CD4-positive, alpha-beta memory T cell (primary cell): ENCODE measurements at places on chromosomes 4 and X. TPM values are rescaled to one million over a fixed set of nuclear protein-coding genes. Genes with fewer than 3 reads are reported as not detected.

The CCDC158 gene
- total RNA-seq, result not detected

The RNF128 gene
- total RNA-seq, result not detected

The BBS7 gene
- 10.1 TPM for total RNA-seq

The FDCSP gene
- total RNA-seq, result not detected

The NPNT gene
- total RNA-seq, result not detected

The HOPX gene
- 16.9 TPM for total RNA-seq

The SPP1 gene
- total RNA-seq, result 19.9 TPM

The FHDC1 gene
- total RNA-seq, result 0.11 TPM

The RTL3 gene
- not detected for total RNA-seq

The RAB39B gene
- total RNA-seq, result 16.5 TPM

The ZMAT1 gene
- 39.1 TPM for total RNA-seq

The RAB40A gene
- total RNA-seq, result 0.11 TPM

The CDKL2 gene
- total RNA-seq, result 0.35 TPM

The HSFX3 gene
- total RNA-seq, result not detected

The TEX11 gene
- not detected for total RNA-seq

The MTMR8 gene
- total RNA-seq, result 8.3 TPM

DNA sequence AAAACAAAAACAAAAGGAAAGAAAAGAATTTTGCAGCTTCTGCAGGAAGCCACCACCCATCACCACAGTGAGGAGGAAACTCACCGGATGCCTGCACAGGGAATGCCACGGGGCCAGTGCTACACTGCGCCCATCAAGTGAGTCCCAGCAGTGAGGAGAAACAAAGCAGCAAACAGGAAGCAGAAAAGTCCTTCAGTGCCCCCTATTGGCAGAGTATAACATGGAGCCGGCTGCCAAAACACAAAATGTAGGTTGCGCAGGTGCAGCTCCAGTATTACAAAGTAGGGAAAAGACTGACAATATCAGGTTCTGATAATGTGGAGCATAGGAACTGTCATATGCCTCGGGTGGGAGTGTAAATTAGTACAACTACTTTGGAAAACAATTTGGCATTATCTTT lies 23.3 kb upstream of the SCML2 start:
- DNase-seq, result peak; percentile 28
- H3K27ac ChIP-seq, result no peak overlapping the region
- H3K4me1 ChIP-seq, result no peaks in the 10 kb centered on the region
- no peak overlapping the region for H3K4me3 ChIP-seq
- H3K36me3 ChIP-seq, result no peaks in the 10 kb centered on the region

GRCh38 chrX:22686138-22686541 lies 313.6 kb upstream of the DDX53 start:
- no peaks in the 10 kb centered on the region for H3K36me3 ChIP-seq
- H3K4me1 ChIP-seq, result no peaks in the 10 kb centered on the region
- no peaks in the 10 kb centered on the region for H3K27me3 ChIP-seq
- H3K27ac ChIP-seq, result no peak overlapping the region
- H3K4me3 ChIP-seq, result no peak overlapping the region
- no peak for DNase-seq

DNA sequence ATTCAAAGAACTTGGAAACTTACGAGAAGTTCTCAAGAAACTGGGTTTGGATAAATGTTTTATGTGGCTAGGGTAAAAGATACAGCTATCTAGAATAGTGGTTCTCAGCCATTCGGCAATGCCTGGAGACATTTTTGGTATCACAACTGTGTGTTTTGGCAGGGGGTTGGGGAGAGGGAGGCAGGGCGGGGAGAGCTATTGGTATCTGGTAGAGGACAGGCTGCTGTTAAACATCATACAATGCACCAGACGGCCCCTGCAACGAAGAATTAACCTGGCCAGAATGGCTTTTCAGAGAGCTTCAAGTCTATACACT lies 50.8 kb upstream of the MND1 start:
- H3K27me3 ChIP-seq, result no peaks in the 10 kb centered on the region
- H3K36me3 ChIP-seq, result no peaks in the 10 kb centered on the region
- no peaks in the 10 kb centered on the region for H3K4me1 ChIP-seq
- DNase-seq, result no peak
- H3K27ac ChIP-seq, result no peak overlapping the region

- H3K4me1 ChIP-seq, result no peaks in the 10 kb centered on the region
- no peak for DNase-seq
- H3K27me3 ChIP-seq, result no peaks in the 10 kb centered on the region
- no peak overlapping the region for H3K4me3 ChIP-seq
- no peak overlapping the region for H3K27ac ChIP-seq
These were observed 99.7 kb downstream of the TLL1 start for GRCh38 chr4:165972747-165973146.

- no peaks in the 10 kb centered on the region for H3K4me1 ChIP-seq
- H3K27me3 ChIP-seq, result no peaks in the 10 kb centered on the region
- no peak overlapping the region for H3K27ac ChIP-seq
These were observed 100.2 kb upstream of the MED14 start for GRCh38 chrX:40835526-40835925.

DNA sequence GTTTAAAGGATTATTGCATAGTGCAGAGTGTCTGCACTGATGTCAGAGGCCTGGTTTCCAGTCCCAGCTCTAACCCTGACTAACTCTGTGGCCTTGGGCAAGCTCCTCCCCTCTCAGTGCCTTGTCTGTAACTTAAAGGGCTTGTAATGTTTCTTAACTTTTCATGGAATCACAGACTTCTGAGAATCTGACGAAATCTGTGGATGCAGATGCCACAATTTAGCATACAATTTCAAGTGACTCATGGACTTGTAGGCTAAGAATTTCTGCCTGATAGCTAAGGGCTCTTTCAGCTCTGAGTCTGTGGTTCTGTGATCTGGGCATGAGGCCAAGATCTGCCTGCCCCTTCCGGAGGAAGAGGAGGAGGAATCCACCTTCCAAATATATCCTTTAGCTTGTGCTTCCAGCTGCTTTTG lies 236.9 kb downstream of the AR start:
- H3K36me3 ChIP-seq, result no peaks in the 10 kb centered on the region
- no peaks in the 10 kb centered on the region for H3K27me3 ChIP-seq
- H3K27ac ChIP-seq, result no peak overlapping the region
- no peaks in the 10 kb centered on the region for H3K4me1 ChIP-seq
- DNase-seq, result no peak

- H3K4me1 ChIP-seq, result no peaks in the 10 kb centered on the region
- no peaks in the 10 kb centered on the region for H3K36me3 ChIP-seq
- H3K27me3 ChIP-seq, result no peaks in the 10 kb centered on the region
- no peak overlapping the region for H3K27ac ChIP-seq
These were observed 379.1 kb downstream of the RAPGEF2 start for GRCh38 chr4:159481936-159482335.

DNA sequence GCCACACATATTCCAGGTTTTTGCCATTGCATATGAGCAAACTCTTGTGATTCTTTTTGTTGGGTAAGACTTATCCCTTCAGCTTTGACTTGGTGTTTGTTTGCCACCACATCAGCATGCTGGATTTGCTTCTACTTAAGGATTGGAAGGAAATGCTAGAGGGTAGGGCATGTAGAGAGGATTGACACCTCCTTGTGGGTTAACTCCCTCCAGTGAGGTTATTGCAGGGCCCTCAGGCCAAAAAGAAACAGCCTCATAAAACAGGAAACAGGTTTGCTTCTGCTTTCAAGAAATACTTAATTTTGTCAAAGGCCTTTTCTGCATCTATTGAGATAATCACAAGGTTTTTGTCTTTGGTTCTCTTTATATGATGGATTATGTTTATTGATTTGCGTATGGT lies 15.2 kb upstream of the INPP4B start:
- H3K4me1 ChIP-seq, result no peaks in the 10 kb centered on the region
- H3K36me3 ChIP-seq, result no peaks in the 10 kb centered on the region
- no peak for DNase-seq
- H3K4me3 ChIP-seq, result no peak overlapping the region
- H3K27me3 ChIP-seq, result peaks cover under 1% of the 10 kb centered on the region

DNA sequence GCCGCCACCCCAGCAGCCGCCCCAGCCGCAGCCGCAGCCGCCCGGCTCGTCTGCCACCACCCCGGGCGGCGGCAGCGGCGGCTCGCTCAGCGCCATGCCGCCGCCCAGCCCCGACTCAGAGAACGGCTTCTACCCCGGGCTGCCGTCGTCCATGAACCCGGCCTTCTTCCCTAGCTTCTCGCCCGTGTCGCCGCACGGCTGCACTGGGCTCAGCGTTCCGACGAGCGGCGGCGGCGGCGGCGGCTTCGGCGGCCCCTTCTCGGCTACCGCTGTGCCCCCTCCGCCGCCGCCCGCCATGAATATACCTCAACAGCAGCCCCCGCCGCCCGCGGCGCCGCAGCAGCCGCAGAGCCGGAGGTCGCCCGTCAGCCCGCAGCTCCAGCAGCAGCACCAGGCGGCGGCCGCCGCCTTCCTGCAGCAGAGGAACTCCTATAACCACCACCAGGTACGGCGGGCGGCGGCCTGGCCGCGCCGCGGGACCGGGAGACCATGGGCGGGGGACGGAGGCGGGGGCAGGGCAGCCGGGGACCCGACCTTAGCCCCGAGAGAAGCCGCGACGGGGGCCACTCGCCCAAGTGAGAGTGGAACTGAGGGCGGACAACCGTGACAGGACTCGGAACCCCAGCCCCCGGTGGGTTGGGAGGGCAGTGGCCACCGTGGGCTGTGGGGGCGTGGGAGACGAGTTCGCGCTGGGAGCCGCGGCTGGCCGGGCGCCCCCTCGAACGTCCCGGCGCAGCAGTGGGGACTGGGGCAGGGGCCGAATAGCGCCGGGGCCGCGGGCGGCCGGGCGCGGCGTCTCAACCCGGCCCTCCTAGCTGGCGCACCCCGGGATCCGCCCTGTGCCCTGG lies 1.8 kb downstream of the CPEB2 start:
- DNase-seq, result peak; percentile 66
- peak overlapping the region; percentile 67 for H3K27ac ChIP-seq
- no peak overlapping the region for H3K4me3 ChIP-seq
- no peaks in the 10 kb centered on the region for H3K27me3 ChIP-seq
- H3K4me1 ChIP-seq, result peaks cover 27% of the 10 kb centered on the region
- H3K36me3 ChIP-seq, result no peaks in the 10 kb centered on the region

DNA sequence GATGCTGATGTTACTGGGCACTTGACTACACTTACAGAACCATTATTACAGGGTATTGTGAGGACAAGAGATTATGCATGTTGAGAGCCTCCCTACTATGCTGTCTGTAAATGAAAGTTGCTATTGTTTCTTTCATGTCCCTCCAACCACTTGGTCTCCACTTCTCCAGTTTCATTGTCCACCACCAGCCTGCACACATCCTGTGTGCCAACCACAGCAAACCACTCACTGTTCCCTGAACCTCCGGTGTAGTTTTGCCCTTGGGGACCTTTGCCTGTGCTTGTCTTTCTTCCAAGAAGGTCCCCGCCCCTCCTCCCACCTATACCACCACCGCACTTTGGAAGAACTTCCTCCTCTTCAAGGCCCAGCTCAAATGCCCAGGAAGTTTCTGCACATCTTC lies 43.1 kb upstream of the AFF2 start:
- H3K27ac ChIP-seq, result no peak overlapping the region
- no peak overlapping the region for H3K4me3 ChIP-seq
- no peaks in the 10 kb centered on the region for H3K4me1 ChIP-seq
- DNase-seq, result no peak
- no peaks in the 10 kb centered on the region for H3K27me3 ChIP-seq

- H3K27ac ChIP-seq, result no peak overlapping the region
- H3K36me3 ChIP-seq, result no peaks in the 10 kb centered on the region
- DNase-seq, result no peak
- H3K4me3 ChIP-seq, result no peak overlapping the region
- no peaks in the 10 kb centered on the region for H3K4me1 ChIP-seq
These were observed 269.2 kb downstream of the FSTL5 start for GRCh38 chr4:161894493-161895167.

GRCh38 chr4:45346816-45347435 lies 620.6 kb upstream of the GNPDA2 start:
- no peak overlapping the region for H3K27ac ChIP-seq
- H3K36me3 ChIP-seq, result no peaks in the 10 kb centered on the region
- DNase-seq, result no peak
- no peaks in the 10 kb centered on the region for H3K27me3 ChIP-seq
- no peaks in the 10 kb centered on the region for H3K4me1 ChIP-seq

DNA sequence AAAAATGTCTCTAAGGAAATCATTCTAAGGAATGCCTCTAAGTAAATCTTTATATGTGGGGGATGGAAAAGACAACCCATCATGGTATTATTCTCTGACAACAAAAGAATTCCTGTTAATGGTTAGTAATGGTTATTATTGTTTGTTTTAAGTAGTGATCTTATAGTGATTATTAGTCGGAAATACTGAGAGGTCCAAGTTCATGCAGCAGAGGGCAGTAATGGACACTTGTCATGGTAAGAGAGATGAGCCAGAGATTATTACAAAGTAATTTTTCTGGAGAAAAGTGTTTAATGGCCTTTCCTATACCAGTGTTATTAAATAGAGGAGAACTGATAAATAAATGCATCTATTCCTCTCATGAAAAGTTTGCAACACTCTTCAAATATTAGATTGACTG lies 8.1 kb upstream of the DKK2 start:
- H3K4me3 ChIP-seq, result no peak overlapping the region
- H3K4me1 ChIP-seq, result no peaks in the 10 kb centered on the region
- no peaks in the 10 kb centered on the region for H3K36me3 ChIP-seq
- DNase-seq, result no peak
- H3K27me3 ChIP-seq, result no peaks in the 10 kb centered on the region
- H3K27ac ChIP-seq, result no peak overlapping the region

- no peaks in the 10 kb centered on the region for H3K36me3 ChIP-seq
- no peak overlapping the region for H3K27ac ChIP-seq
- no peaks in the 10 kb centered on the region for H3K27me3 ChIP-seq
- no peak overlapping the region for H3K4me3 ChIP-seq
These were observed 29.8 kb upstream of the PTCHD1 start for GRCh38 chrX:23304881-23305280.

- no peaks in the 10 kb centered on the region for H3K36me3 ChIP-seq
- no peak for DNase-seq
- H3K27ac ChIP-seq, result no peak overlapping the region
- no peak overlapping the region for H3K4me3 ChIP-seq
These were observed 42.4 kb upstream of the SLC39A8 start for GRCh38 chr4:102387552-102388150.

DNA sequence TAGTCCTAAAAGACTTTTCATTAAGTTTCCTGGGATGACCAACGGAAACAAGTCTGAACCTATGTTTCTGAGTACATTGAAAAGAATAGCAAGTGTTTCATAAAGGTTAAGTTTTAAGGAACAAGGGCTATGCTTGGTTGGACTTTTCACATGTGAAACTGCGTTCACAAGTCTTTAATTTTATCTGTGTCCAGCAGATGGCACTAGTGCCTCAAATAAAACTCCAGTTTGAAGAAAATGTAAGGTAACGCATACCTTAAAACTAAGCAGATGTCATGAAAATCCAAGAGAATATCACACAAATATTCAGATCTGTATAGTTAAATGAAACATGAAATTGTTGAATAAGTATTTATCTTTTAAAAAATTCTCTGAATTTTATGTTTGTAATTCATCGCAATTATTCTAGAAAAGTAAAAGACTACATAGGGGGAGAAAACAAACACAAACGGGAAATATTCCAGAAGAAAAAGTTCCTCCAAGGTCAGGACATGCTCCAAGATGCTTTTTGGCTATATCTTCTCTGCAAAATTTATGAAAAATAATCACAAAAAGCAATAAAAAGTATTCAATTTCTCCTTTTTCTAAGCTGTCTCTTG lies 89.6 kb upstream of the MAD2L1 start:
- no peaks in the 10 kb centered on the region for H3K4me1 ChIP-seq
- no peak overlapping the region for H3K4me3 ChIP-seq
- no peak overlapping the region for H3K27ac ChIP-seq
- H3K36me3 ChIP-seq, result no peaks in the 10 kb centered on the region
